ENCODE measurements at places on chromosomes 1 and 21.

- DNase-seq: no peak
Observed at GRCh38 chr1:190474650-190475211, 2.9 kb downstream of the BRINP3 start.

- no peak for DNase-seq
Observed at GRCh38 chr1:203569490-203570318, 56.9 kb upstream of the ATP2B4 start.

DNA sequence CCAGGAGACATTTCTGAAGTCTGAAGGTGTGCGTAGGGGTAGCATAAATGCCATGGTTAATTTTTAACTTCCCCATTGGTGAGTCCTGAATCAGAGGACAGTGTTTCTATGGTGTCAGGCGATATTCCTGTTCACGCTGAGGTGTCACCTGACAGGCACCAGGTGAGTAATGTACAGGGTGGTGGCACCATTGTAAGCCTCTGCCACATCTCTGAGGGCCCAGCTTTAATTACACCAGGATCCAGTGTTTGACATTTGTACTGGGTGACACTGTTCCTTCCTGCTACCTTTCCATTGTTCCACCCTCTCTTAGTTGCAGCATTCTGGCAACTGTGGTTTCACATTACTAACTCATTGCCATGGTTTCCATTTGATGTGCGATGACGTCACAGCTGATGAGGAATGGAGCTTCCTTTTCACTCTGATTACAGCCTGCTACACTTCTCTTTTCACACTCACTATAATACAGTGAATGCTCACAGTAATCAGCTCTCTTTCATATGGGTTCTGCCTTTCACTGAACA lies 40.6 kb upstream of the MARK1 start:
- no peak for DNase-seq

GRCh38 chr1:218971156-218971555 lies 202.5 kb upstream of the LYPLAL1 start:
- DNase-seq: no peak

- DNase-seq: no peak
Observed at GRCh38 chr1:113675302-113675701, 84.0 kb downstream of the PHTF1 start.

GRCh38 chr1:28761189-28761588 lies 24.4 kb downstream of the YTHDF2 start:
- DNase-seq: no peak

Measured in T follicular helper cell (primary cell).